ENCODE measurements at places on chromosomes 13 and 19. TPM values are rescaled to one million over a fixed set of nuclear protein-coding genes. Genes with fewer than 3 reads are reported as not detected.
A peak's percentile ranks its signal among the peaks of the same experiment; 100 is the strongest.

GRCh38 chr13:85406269-85406975 is 392.8 kb downstream of the SLITRK6 start:
- no peak for DNase-seq

- no peak for DNase-seq
Observed at GRCh38 chr19:28881616-28882015, 331.3 kb downstream of the UQCRFS1 start.

GRCh38 chr19:12933287-12934072 is at the start of gene FARSA:
TSS of gene FARSA (minus strand) at chr19:12933711. CDS start at chr19:12933696, 15 bp downstream.
- peak; percentile 97 for DNase-seq

- DNase-seq = no peak
Observed at GRCh38 chr13:42106998-42107397, 58.5 kb downstream of the DGKH start.

DNA sequence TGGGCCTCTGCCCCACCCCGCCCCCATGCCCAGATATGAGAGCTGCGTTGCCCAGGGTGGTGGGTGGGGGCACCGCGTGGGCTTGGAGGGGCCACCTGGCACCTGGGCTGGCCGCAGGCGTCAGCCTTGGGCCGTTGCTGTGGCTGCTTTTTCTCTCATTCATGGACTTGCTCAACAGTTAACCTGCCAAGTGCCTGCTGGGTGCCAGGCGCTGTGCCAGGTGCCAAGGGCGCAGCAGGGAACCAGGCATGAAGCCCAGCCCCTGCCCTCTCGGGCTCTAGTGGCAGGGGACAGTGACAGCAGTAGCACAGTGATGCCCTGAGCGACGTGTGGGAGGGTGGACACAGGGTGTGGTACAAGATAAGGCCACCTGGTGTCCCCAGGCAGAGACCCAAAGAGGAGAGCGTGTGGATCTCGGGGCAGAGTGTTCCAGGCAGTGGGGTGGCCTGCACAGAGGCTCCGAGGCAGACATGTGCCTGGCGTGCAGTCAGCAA is 28.1 kb downstream of the DHX34 start:
- no peak for DNase-seq

DNA sequence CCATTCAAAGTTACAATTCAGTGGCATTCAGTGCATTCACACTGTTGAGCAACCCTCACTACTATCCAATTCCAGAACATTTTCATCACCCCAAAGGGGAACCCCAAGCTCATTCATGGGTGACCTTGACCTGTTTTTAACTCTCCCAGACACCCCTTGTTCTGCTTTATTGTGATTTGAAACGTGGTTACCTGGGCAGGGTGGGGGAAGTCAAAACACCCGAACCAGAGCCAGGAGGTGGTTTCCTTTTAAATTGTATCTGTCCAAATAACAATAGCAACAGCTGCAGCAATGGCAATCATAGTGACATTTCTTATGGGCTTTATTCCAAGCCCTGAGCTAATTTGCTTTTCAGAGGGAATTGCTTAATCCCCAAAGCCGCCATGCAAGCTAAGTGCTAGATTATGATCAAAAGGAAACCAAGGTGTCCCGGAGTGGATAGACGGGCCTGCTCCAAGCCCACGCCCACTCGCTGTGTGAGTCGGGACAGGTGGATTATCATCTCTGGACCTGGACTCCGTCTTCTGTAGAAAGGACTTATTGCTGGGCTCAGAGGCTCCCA is 6.1 kb downstream of the PTGIR start:
- DNase-seq = no peak

DNA sequence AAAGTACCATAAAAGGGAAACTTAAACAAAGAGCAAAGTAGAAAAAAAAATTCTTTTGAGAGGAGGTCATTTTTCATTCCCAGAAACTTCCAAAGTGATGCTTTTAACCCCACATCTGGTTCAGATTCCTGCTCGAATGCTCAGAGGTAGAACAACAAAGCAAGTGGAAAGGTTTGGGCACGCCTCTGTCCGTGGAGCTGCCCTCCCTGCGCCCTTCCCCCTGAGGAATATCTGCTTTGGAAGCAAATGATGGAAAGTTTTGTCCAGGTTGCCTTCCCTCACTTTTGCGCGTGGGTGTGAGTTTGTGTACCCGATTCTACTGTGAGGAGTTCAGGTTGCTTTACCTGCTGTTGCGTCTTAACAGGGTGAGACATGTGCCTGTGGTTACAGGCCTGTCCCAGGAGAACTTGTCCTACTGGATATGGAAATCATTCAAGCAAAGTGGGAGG is 110.2 kb downstream of the KLF5 start:
- DNase-seq = no peak

- no peak for DNase-seq
Observed at GRCh38 chr13:99015606-99016490, 38.0 kb upstream of the DOCK9 start.

DNA sequence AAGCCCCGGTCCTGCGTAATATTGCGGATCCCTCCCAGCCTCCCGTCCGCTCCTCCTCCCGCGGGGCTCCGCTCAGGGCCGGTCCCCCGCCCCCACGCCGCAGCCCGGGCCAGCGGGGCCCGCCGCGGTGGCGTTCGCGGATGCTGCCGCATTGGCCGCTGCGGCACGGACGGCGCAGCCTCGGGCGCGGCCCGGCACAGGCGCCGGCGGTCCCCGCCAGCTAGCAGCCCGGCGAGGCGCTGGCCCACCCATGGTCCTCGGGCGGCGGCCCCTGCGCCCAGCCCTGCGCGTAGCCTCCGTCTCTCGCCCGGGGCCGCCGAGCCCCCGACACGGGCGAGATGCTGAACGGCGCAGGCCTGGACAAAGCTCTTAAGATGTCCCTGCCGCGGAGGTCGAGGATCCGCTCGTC is at the start of gene ATP8A2:
ATP8A2 (plus strand) TSS at position 100 of the 409 bp plus-strand sequence; CDS start at position 339, 239 bp downstream.
- DNase-seq = no peak

DNA sequence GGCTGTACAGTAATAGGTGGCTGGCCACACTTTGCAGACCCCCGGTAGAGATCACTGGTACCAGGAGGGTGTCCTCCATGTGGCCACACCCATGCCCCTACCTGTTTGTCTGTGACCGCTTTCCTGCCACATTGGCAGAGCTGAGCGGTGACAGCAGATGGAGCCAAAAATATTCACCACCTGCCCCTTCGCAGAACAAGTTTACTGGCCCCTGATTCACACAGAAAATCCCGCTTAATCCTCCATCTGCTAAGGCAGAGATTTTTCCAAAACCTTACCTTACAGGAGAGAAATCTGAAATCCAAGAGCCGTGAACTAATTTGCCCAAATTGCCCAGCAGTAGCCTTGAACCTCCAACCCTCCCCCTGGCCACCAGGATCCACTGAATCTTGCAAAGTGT is 52.1 kb downstream of the MYO9B start:
- DNase-seq = no peak

DNA sequence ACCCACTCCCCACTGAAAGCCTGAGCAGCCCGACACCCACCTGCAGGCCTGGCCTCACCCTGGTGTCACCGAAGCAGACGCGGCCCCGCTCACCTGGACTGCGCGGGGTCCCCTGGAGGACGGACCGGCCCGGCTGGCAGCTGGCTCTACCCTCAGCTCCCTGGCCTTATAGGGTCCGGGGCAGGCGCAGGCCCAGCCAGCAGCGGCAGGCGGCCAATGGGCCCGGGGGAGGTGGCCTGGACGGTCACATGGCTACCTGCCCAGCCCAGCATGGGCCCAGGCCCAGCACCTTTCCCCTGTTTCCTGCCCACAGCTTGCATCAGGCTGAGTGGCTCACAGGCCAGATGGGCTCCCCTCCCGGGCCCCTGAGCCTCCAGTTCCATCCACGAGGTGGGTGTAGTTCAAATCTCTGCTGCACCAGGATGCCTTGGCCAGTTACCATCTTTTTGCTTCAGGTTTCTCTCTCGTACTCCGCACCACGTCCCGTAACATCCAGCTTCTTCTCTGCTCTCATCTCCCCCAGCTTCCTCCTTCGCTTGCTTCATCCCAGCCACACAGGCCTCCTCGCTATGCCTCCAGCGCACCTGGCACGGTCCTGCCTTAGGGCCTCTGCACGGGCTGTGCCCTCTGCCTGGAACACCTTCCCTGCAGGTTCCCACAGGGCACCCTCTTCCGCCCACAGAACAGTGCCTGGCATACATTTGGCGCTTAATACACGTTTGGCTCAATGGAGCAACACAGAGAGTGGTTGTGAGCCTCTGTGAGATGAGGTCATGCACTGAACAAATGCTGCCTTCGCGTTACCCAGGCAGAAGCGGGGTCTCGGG is at the start of gene PLIN4:
PLIN4 (minus strand) TSS at position 142 of the 827 bp plus-strand sequence. CDS start 214 bp downstream, outside the sequence.
- DNase-seq = no peak

GRCh38 chr19:7326105-7326877 is 22.4 kb upstream of the ARHGEF18 start:
- DNase-seq = no peak

GRCh38 chr13:23292586-23292985 is 111.8 kb downstream of the SGCG start:
- DNase-seq = no peak

DNA sequence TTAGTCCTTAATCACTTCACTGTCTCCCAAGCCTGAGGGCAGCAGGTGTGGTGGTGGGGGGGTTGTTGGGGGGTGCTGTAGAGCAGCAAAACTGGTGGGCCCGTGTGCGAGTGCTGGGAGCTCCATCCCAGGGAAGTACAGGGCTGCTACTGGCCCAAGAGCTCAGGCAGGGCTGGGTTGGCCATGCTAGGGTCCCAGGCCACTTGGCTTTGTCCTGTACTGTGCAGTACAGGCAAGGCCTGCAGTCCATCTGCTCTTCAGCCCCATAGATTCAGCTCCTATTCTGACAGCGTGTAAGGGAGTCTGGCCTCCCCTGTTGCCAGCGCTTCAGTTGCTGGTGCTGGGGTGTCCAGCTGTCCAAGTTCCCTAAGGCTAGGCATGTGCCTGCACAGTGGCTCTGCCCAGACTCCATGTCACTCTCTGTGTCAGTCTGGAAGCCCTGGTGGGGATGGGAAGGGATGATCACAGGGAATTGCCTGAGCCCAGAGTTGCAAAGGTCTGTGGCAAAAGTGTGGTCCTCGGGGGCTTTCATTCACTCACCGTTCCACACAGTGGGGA is 1261.7 kb downstream of the EFNB2 start:
- no peak for DNase-seq

DNA sequence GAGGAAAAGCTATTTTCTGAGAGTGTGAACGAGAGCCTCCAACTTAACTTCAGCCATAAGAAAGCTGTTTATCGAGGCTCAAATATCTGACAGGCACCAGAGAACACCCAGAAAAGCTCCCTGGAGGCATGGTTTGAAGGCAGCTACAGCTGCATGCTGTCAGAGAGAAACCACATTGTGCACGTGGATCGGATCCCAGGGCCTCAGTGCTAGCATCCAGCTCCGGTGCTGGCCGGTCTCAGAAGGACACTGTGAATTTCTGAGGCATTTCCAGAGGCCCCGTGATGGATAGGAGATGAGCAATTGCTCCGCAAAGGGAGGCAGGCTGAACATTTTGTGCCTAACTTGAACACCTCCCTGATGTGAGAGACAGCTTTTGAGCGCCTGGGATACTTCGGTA is 315.7 kb downstream of the FGF9 start:
- peak; percentile 89 for DNase-seq

DNA sequence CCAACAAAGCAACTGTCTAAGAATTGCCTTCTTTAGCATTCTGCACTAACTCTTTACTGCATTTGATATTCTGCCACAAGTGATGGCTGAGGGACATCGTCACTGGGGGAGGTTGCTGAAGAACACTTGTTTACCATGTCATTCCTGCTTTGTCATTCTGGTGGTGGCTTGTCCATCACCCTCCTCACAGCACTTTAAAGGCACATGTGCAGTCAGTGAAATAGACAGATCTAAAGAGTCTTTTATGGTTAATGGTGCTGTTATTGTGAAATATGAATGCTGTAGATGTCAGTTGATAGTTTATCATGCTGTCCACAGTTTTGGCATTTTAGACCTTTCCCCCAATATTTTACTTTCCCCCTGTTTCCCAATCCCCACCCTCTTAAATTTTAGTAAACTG is 120.9 kb upstream of the TSC22D1 start:
- DNase-seq = no peak

GRCh38 chr19:6811906-6812305 is 39.4 kb downstream of the VAV1 start:
- no peak for DNase-seq

- DNase-seq = no peak
Observed at GRCh38 chr13:48488995-48489394, 43.9 kb downstream of the RCBTB2 start.

DNA sequence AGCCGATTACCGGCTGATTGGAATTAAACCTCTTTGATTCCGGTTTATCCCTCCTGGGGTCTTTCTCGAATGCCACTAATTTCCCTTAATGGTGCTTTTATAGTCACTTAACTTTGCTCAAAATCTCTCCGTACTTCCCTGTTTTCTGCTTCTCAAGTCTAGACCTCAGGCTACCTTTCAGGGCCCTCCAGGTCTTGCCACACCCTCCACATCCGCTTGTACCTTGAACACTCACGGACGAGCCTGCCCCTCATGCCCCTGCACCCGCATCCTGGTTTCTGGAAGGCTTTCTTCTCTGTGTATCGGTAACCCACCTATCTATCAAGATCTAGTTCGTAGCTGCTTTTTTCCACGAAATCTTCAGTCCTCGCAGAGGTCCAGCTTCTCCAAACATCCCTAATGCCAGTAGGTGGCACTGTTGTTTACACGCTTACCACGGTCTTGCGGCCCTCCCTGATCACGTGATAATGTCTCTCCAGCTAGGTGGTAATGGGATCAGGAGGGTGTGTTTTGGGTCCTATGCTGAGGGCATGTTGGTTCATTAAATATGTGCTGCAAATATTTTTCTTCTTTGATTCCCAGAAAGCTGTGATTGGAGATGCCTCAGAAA is 13.8 kb downstream of the ATP12A start:
- peak; percentile 6 for DNase-seq

GRCh38 chr13:42880056-42880605 is 98.7 kb downstream of the FAM216B start:
- DNase-seq = no peak

DNA sequence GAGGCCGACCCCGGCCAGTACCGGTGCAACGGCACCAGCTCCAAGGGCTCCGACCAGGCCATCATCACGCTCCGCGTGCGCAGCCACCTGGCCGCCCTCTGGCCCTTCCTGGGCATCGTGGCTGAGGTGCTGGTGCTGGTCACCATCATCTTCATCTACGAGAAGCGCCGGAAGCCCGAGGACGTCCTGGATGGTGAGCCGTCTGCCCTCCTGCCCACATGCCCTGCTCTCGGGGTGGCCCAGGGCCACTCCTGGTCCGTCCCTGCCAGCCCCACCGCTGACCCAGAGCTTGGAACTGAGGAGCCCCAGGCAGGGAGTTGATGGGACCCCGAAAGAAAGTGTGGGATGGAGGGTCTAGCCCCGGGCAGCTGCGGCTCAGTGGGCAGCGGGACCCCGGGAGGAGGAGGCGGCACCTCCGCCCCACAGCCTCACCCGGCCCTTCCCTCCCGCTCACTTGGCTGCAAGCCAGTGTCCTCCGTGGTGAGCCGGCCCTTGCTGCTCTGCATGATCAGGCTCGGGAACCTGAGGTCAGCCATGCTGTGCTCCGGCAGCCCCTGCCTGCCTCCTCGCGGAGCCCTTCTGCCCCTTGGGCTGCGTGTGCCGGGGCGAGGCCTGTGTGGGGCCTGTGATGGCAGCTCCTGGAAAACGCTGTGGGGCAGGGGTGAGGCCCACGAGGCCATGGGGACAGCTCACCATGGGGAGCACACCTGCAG is 8.1 kb upstream of the HCN2 start:
- peak; percentile 75 for DNase-seq

GRCh38 chr19:14333101-14333871 is 48.0 kb upstream of the ADGRE5 start:
- peak; percentile 81 for DNase-seq

The SPTBN4 gene
- total RNA-seq = 2.7 TPM

The SRRM5 gene
- 0.38 TPM for total RNA-seq

The CRX gene
- total RNA-seq = not detected

The FAM124A gene
- 9.8 TPM for total RNA-seq

The NCAN gene
- total RNA-seq = not detected

The CEACAM16 gene
- total RNA-seq = not detected

The SLITRK5 gene
- total RNA-seq = 0.14 TPM

The SHANK1 gene
- total RNA-seq = 0.37 TPM

The THSD1 gene
- total RNA-seq = 6.3 TPM

The MISP3 gene
- total RNA-seq = 1.0 TPM

The FAM187B gene
- total RNA-seq = not detected

Measured in posterior vena cava (tissue), 2 donors.